ENCODE measurements at places on chromosomes 2 and 18. TPM values are rescaled to one million over a fixed set of nuclear protein-coding genes. Genes with fewer than 3 reads are reported as not detected.
A peak's percentile ranks its signal among the peaks of the same experiment; 100 is the strongest.

- peaks cover 13% of the 10 kb centered on the region for H3K4me1 ChIP-seq
- H3K36me3 ChIP-seq = no peaks in the 10 kb centered on the region
- no peak overlapping the region for H3K4me3 ChIP-seq
- no peaks in the 10 kb centered on the region for H3K27me3 ChIP-seq
Observed at GRCh38 chr2:201220102-201220570, 37.2 kb downstream of the CASP10 start.

GRCh38 chr18:32378705-32379104, 92.0 kb downstream of the GAREM1 start:
- peak; percentile 61 for DNase-seq
- H3K4me1 ChIP-seq = peaks cover 16% of the 10 kb centered on the region
- no peaks in the 10 kb centered on the region for H3K36me3 ChIP-seq

- H3K36me3 ChIP-seq = no peaks in the 10 kb centered on the region
- DNase-seq = peak; percentile 73
- no peaks in the 10 kb centered on the region for H3K4me1 ChIP-seq
- H3K27ac ChIP-seq = no peak overlapping the region
- H3K27me3 ChIP-seq = peaks cover 6% of the 10 kb centered on the region
- H3K4me3 ChIP-seq = no peak overlapping the region
Observed at GRCh38 chr18:70489986-70490933, 201.4 kb downstream of the SOCS6 start.

DNA sequence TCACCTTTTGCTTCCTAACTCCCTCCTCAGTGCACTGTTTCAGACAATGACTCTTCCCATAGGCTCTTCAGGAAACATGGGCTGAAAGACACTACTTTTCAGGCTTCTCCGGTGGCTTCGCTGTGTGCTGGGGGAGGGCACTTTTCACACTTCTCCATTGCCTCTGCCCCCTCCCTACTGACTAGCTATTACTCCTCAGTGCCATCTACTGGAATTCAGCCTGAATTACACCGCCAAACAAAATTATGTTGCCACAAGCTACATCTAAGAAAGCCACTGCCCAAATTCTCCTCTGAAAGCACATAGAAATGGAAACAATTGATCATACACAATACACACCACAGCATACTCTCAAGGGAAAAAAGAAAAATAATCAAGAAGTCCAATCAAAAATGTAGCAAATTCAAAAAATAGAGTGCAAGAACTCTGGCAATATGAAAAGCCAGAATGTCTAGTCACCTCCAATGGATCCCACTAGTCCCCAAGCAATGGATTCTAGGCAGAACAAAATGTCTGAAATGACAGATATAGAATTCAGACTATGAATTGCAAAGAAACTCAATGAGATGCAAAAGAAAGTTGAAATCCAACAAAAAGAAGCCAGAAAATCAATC, 1139.4 kb upstream of the GYPC start:
- DNase-seq = peak; percentile 37
- no peaks in the 10 kb centered on the region for H3K36me3 ChIP-seq
- H3K27me3 ChIP-seq = no peaks in the 10 kb centered on the region
- no peak overlapping the region for H3K4me3 ChIP-seq
- no peak overlapping the region for H3K27ac ChIP-seq

DNA sequence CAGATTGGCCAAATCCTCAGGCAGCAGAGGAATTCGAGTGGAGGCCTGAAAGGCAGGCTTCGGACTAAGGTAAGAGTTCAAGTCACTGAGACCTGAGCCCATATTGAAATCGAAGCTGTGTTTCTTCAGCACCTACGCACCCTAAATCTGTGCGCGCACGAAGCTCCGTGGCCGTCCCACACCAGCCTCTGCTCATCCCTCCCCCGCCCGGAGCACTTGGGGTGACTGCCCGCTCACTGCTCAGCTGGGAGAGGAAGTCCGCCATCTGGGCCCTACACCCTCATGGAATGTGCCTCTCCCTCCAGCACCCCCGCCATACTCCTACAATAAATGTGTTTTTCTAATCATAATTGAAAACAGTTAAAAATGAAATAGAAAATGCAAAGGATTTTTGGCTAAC, 734.5 kb downstream of the GALR1 start:
- H3K4me1 ChIP-seq = no peaks in the 10 kb centered on the region
- DNase-seq = no peak
- no peaks in the 10 kb centered on the region for H3K36me3 ChIP-seq
- no peak overlapping the region for H3K4me3 ChIP-seq

GRCh38 chr2:31347750-31348149, 66.8 kb downstream of the XDH start:
- H3K27me3 ChIP-seq = no peaks in the 10 kb centered on the region
- no peak for DNase-seq
- no peaks in the 10 kb centered on the region for H3K4me1 ChIP-seq
- H3K4me3 ChIP-seq = no peak overlapping the region
- H3K36me3 ChIP-seq = no peaks in the 10 kb centered on the region

DNA sequence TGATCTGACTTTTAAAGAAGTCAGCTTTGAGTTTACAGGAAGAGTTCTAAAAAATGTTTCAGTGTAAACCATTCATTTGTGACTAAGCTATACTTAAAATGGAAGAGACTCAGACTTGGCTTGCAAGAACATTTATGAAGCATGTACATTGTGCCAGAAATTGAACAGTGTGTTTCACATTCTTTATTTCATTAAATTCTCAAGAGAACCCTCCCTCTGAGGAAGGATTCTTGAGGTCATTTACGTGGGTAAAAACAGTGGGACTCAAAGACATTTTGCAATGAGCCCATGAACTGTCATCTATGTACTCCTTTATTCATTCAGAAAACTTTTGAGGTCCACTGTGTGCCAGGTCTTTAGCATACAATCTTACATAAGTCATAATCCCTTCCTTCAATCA, 143.6 kb upstream of the ZNF521 start:
- no peak for DNase-seq
- no peak overlapping the region for H3K27ac ChIP-seq
- H3K4me1 ChIP-seq = no peaks in the 10 kb centered on the region

DNA sequence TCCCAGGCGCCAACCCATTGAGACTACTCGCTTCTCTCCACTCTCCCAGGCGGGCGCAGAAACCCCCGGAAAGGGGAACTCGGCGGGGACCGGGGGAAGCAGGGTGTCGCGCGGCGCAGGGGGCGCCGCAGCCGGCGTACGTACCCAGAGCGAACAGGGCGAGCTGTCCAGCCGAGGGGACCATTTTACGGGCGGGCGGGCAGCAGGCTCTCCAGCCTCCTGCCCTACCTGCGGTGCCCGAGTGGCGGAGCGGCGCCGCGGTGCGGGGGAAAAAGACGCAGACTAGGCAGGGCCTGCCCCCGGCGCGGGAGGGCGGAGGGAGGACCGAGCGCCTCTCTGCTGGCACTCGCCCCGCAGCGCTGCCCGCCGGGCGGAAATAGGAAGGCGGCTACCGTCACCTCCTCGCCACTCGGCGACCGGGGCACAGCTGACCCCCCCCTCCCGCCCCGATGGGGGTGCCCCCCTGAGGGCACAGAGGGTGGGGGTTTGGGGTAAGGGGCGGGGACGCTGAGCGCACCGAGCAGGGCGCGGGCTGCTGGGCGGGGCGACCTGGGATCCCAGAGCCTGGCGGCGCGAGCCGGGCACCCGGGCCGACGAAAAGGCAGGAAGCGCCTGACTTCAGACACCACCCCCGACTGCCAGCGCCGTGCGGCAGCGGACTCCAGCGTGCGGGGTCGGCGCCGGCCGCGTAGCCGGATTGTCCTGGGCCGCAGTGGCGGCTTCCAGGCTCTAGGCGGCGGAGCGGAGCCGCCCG, at the start of gene TGFA:
TSS of gene TGFA (minus strand) at position 243 of the 754 bp plus-strand sequence. CDS start at position 184, 59 bp downstream.
- peaks cover 53% of the 10 kb centered on the region for H3K27me3 ChIP-seq
- H3K36me3 ChIP-seq = no peaks in the 10 kb centered on the region
- peak within 1 kb of the TSS; percentile 82 for H3K4me3 ChIP-seq
- DNase-seq = peak; percentile 88
- peak within 1 kb of the TSS; percentile 89 for H3K27ac ChIP-seq
- peaks cover 22% of the 10 kb centered on the region for H3K4me1 ChIP-seq

DNA sequence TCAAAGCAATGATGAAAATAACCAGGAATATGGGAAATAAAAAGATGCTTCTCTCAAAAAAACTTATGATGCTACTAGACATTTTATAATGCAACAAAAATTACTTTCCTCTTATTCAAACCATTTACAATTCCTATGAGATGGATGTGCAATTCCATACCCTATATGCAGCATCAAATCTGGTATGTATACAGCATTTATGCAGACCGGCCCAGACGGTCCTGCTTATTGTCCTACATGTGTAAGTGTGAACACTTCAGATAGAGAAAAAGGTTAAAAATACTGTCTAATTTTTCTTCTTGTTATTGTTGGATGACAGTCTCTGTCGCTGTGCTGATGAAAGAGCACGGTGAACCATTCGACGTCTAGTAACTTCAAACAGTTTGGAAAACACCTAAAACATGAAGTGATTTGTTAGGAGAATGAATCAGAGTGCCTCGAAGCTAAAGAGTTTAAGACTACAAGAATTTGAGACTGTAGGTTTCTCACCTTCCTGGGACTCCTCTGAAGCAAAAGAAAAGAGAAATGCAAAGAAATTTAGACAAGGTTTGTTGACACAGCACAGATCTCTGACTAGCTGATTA, 80.8 kb downstream of the ATL2 start:
- H3K27me3 ChIP-seq = no peaks in the 10 kb centered on the region
- no peaks in the 10 kb centered on the region for H3K4me1 ChIP-seq
- no peaks in the 10 kb centered on the region for H3K36me3 ChIP-seq
- no peak overlapping the region for H3K4me3 ChIP-seq
- DNase-seq = no peak
- H3K27ac ChIP-seq = no peak overlapping the region

GRCh38 chr2:109331896-109332848, 203.2 kb downstream of the SH3RF3 start:
- H3K27me3 ChIP-seq = no peaks in the 10 kb centered on the region
- H3K4me3 ChIP-seq = no peak overlapping the region
- DNase-seq = peak; percentile 87
- no peak overlapping the region for H3K27ac ChIP-seq
- peaks cover 24% of the 10 kb centered on the region for H3K4me1 ChIP-seq
- H3K36me3 ChIP-seq = no peaks in the 10 kb centered on the region

DNA sequence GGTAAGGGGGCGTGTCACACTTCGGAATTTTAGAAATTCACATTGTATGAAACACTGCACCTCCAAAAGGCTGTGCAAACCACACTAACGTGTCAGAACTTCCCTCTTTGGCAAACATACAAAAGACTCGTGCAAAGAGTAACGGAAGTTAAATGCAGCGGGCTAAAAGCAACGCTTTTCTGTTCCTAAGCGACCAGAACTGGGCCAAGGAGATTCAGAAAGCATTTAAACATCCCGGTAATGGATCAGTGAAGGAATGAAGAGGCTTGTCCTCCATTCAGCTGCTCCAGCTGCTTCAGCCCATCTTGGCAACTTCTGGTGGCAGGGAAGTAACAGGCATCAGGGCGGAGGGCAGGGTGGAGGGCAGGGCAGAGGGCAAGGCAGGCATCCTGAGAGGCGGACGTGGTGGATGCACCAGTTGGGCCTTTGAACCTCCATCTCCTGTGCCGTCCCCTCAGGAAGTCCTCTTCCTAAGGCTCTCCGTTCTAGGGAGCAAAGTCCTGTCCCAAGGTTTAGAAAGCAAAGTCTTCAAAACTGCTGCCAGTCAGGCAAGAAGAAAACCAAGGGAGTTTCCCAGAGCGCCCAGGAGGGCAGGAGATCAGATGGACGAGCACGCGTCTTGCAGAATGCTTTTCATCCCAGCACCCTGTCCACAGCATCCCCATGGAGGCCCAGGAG, 230.7 kb downstream of the ZNF516 start:
- H3K27ac ChIP-seq = peak overlapping the region; percentile 97
- no peaks in the 10 kb centered on the region for H3K36me3 ChIP-seq
- no peak overlapping the region for H3K4me3 ChIP-seq
- no peak for DNase-seq
- no peaks in the 10 kb centered on the region for H3K27me3 ChIP-seq
- H3K4me1 ChIP-seq = peaks cover 24% of the 10 kb centered on the region

The ICOS gene
- total RNA-seq = 0.10 TPM

The CHRNA1 gene
- 2.5 TPM for total RNA-seq

The ALPI gene
- total RNA-seq = 3.9 TPM

The IL36A gene
- not detected for total RNA-seq

Data from hepatocyte (in vitro differentiated cells).